ENCODE measurements at places on chromosomes 11 and 22. TPM values are rescaled to one million over a fixed set of nuclear protein-coding genes. Genes with fewer than 3 reads are reported as not detected.

The MMP13 gene
- not detected for total RNA-seq

The KLHDC7B gene
- total RNA-seq: 3.8 TPM

The TMEM86A gene
- 5.4 TPM for total RNA-seq

The OR8D1 gene
- total RNA-seq: not detected

The ARAP1 gene
- 93.3 TPM for total RNA-seq

The OR52A1 gene
- not detected for total RNA-seq

The CDCA5 gene
- total RNA-seq: 0.37 TPM

The FUT4 gene
- total RNA-seq: 3.6 TPM

DNA sequence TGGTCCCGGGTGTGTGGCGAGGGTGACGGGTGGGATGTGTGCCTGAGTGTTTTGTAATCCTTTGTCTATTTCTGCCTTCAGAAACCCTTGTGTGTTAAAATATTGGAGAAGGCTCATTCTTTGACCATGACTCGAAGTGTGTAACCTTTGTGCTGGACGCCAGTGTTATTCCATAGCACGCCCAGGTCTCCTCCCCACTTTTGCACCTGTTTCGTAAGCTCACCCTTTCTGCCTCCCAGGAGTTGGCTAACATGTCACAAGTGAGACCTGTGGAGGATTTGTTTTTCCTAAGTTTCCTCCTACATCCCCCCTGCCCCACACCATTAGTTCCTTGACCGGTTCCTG lies 382 bp downstream of the C11orf54 start:
- peak overlapping the region; percentile 99 for H3K4me3 ChIP-seq
- H3K27me3 ChIP-seq: no peaks in the 10 kb centered on the region
- peaks cover 50% of the 10 kb centered on the region for H3K4me1 ChIP-seq
- DNase-seq: no peak
- H3K27ac ChIP-seq: peak overlapping the region; percentile 99
- H3K36me3 ChIP-seq: peaks cover 3% of the 10 kb centered on the region

- no peak for DNase-seq
- H3K4me3 ChIP-seq: no peak overlapping the region
- no peaks in the 10 kb centered on the region for H3K27me3 ChIP-seq
- H3K27ac ChIP-seq: no peak overlapping the region
Observed at GRCh38 chr11:76048763-76049162, 157.5 kb downstream of the WNT11 start.

- peaks cover 10% of the 10 kb centered on the region for H3K4me1 ChIP-seq
- no peak overlapping the region for H3K27ac ChIP-seq
- no peaks in the 10 kb centered on the region for H3K36me3 ChIP-seq
- H3K27me3 ChIP-seq: peaks cover 17% of the 10 kb centered on the region
- peak overlapping the region; percentile 93 for H3K4me3 ChIP-seq
Observed at GRCh38 chr22:20429254-20430100, 8.1 kb downstream of the SCARF2 start.

DNA sequence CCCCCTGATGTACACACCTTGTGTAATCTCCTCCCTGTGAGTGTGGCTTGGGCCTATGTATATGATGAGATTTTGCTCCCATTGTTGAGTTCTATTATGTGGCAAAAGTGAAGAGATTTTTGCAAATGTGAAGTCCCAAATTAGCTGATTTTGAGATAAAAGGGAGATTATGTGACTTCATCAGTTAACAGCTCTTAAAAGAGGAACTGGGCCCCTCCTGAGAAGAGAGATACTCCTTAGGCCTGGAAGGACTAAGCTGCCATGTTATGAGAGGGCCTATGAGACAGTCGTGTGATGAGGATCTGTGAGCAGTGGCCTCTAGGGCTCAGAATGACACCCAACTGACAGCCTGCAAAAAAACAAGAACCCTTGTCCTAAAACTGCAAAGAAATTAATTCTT lies 93.4 kb downstream of the OR5AK2 start:
- no peaks in the 10 kb centered on the region for H3K36me3 ChIP-seq
- no peak overlapping the region for H3K4me3 ChIP-seq
- DNase-seq: no peak

- H3K4me3 ChIP-seq: no peak overlapping the region
- no peaks in the 10 kb centered on the region for H3K4me1 ChIP-seq
- no peaks in the 10 kb centered on the region for H3K36me3 ChIP-seq
- DNase-seq: no peak
Observed at GRCh38 chr22:47928631-47929030, 1166.2 kb downstream of the TBC1D22A start.

- no peak for DNase-seq
- H3K27ac ChIP-seq: no peak overlapping the region
- H3K36me3 ChIP-seq: no peaks in the 10 kb centered on the region
- H3K27me3 ChIP-seq: peaks cover 9% of the 10 kb centered on the region
- H3K4me3 ChIP-seq: no peak overlapping the region
Observed at GRCh38 chr11:106179048-106179447, 101.6 kb downstream of the AASDHPPT start.

DNA sequence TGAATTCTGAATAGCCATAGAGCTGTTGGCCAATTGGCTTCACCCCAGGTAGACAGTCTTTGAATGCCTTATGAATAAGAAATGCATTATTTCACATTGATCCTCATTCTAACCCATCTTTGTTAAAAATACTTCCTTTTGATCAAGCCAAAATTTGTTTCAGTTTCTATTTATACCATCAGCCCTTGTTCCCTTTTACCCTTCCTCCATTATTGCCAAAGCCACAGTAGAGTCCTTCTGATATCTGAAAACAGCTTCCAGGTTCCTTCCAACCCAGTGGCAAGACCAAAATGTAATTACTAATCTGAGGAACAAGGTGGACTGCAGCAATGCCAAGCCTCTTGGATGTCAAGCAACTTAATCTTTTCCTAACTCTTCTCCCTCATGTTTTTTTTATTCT lies 458.8 kb downstream of the BUD13 start:
- no peak overlapping the region for H3K27ac ChIP-seq
- no peaks in the 10 kb centered on the region for H3K4me1 ChIP-seq
- no peak for DNase-seq
- H3K36me3 ChIP-seq: no peaks in the 10 kb centered on the region

GRCh38 chr11:75557666-75558494 lies 4.2 kb upstream of the SERPINH1 start:
- H3K27me3 ChIP-seq: peaks cover 13% of the 10 kb centered on the region
- no peaks in the 10 kb centered on the region for H3K36me3 ChIP-seq
- DNase-seq: no peak
- H3K27ac ChIP-seq: no peak overlapping the region
- H3K4me3 ChIP-seq: no peak overlapping the region
- peaks cover 13% of the 10 kb centered on the region for H3K4me1 ChIP-seq

DNA sequence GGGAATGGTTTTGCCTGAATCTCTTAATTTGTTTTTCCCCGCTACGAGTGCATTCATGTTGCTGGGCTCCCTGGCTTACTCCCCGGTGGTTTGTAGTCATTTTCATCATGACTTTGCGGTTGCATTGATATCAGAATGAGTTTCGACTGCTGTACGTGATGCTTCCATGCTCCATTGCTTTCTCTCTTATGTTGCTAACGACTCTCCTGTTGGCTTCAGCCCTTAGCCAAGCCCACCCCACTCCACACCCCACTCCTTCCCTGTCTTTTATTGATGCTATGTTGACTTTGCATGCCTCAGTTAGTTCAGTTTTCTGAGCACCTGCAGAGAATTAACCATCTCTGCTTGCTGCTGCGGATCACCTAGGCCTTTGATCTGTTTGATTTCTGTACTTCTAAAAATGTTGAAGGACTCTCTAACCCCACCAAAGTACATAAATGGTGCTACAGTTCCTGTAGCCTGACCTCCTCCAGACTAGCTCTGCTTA lies 65.3 kb downstream of the ARFGAP2 start:
- H3K4me1 ChIP-seq: peaks cover 5% of the 10 kb centered on the region
- H3K36me3 ChIP-seq: no peaks in the 10 kb centered on the region
- DNase-seq: no peak
- no peaks in the 10 kb centered on the region for H3K27me3 ChIP-seq
- no peak overlapping the region for H3K27ac ChIP-seq

DNA sequence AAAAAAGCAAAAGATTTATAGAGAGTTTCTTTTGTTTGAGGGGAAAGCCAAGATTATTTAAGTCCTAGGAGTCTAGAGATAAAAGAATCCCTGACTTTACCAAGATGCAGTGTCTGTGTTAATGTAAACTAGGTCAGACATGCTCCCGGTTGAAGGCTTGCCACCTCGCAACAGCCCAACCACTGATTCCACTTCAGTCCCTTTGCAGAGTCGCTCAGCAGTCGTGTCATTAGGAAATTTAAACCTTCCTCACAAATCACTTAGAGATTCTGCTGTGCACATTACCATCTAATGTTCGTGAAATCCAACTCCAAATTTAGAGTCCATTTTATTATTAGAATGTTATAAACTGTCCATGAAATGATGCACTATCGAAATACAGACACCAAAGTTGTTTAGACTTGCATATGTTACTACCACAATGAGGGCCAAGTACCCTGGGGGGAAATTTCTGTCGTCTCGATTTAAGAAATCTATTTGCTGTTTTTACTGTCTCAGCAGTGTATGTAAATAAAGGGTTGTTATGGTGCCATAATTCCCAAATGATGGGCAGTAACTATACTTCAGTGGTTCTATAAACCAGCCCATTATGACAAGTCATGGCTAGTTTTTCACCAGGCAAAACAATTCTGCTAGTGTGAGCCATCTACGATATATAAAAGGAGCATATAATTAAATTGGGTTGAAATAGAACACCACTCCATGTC lies 101.4 kb upstream of the MTNR1B start:
- H3K27me3 ChIP-seq: peaks cover 23% of the 10 kb centered on the region
- H3K4me1 ChIP-seq: no peaks in the 10 kb centered on the region
- H3K27ac ChIP-seq: no peak overlapping the region
- DNase-seq: no peak
- H3K4me3 ChIP-seq: no peak overlapping the region
- no peaks in the 10 kb centered on the region for H3K36me3 ChIP-seq

GRCh38 chr22:41263704-41264103 lies 22.3 kb downstream of the RANGAP1 start:
- peaks cover 7% of the 10 kb centered on the region for H3K4me1 ChIP-seq
- H3K27ac ChIP-seq: peak overlapping the region; percentile 81
- H3K27me3 ChIP-seq: no peaks in the 10 kb centered on the region
- DNase-seq: no peak

- H3K4me1 ChIP-seq: peaks cover 7% of the 10 kb centered on the region
- H3K27ac ChIP-seq: no peak overlapping the region
- no peaks in the 10 kb centered on the region for H3K27me3 ChIP-seq
- no peak overlapping the region for H3K4me3 ChIP-seq
- no peak for DNase-seq
- H3K36me3 ChIP-seq: peaks cover 5% of the 10 kb centered on the region
Observed at GRCh38 chr11:17799147-17799546, 64.6 kb downstream of the KCNC1 start.

DNA sequence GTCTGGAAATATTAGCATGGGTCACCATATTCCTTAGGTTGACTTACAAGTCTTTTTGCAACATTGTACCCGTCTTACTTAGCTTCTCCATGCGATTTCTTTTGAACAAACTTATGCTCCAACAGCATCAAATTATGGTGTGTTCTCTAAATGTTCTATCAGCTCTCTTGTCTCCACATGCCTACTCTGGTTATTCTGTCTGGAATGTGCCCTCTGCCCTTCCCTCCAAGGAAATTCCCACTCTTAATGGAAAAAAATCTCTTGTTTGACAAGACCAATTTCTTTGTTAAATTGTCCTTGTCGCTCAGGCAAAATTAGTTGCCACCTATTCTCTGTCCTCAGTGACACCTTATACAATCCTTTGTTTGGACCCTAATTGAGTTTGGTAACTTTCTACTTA lies 522.8 kb upstream of the LUZP2 start:
- H3K27me3 ChIP-seq: no peaks in the 10 kb centered on the region
- no peak for DNase-seq
- H3K4me1 ChIP-seq: no peaks in the 10 kb centered on the region
- no peaks in the 10 kb centered on the region for H3K36me3 ChIP-seq

DNA sequence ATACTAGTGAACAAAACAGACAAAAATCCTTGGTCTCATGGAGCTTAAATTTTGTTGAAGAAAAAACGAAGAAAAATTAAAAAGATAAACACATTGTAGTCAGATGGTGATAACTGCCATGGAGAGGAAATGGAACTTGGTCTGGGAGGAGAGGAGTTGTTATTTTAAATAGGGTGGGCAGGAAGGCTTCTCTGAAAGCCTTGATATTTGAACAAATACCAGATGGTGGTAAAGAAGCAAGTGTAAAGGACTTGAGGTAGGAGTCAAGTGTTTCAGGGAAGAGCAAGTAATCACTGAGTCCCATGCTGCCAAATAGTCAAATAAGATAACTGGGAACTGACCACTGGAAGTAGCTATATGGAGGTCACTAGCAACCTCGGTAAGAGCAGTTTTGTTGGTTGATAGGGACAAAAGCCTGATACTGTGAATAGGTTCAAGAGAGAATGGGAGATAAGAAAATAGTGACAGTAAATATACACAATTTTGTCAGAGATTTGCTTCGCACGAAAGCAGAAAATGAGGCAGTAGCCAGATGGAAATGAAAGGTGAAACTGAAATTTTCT lies 55.1 kb downstream of the SESN3 start:
- no peaks in the 10 kb centered on the region for H3K27me3 ChIP-seq
- peaks cover 7% of the 10 kb centered on the region for H3K4me1 ChIP-seq
- no peak for DNase-seq

DNA sequence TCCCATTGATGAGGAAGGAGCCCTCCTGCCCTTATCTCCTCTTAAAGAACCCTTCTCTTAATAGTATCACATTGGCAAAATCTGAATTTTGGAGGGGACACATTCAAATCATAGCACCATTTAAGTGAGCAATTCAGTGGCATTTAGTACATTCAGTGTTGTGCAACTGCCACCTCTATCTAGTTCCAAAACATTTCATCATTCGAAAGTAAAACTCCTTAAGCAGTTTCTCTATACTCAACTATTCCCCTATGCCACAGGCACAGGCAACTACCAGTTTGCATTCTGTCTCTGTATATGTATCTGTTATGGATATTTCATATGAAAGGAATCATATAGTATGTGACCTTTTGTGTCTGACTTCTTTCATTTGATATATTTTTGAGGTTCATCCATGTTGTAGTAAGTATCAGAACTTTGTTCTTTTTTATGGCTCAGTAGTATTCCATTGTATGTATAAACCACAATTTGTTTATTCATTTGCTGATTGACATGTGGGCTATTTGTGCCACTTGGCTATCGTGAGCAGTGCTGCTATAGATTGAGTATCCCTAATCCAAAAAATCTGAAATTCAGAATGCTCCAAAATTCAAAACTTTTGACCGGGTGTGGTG lies 22.9 kb downstream of the FAR1 start:
- H3K4me3 ChIP-seq: no peak overlapping the region
- peaks cover 5% of the 10 kb centered on the region for H3K4me1 ChIP-seq
- no peak overlapping the region for H3K27ac ChIP-seq
- no peak for DNase-seq
- peaks cover 6% of the 10 kb centered on the region for H3K36me3 ChIP-seq

GRCh38 chr22:20422271-20423007 lies 15.2 kb downstream of the SCARF2 start:
- no peak overlapping the region for H3K27ac ChIP-seq
- H3K4me1 ChIP-seq: peaks cover 6% of the 10 kb centered on the region
- no peaks in the 10 kb centered on the region for H3K36me3 ChIP-seq
